ENCODE measurements at places on chromosomes 3 and 15. TPM values are rescaled to one million over a fixed set of nuclear protein-coding genes. Genes with fewer than 3 reads are reported as not detected.

SPTSSB gene
- 0.11 TPM for total RNA-seq

PYGO1 gene
- 20.5 TPM for total RNA-seq

CKMT1B gene
- not detected for total RNA-seq

SH2D7 gene
- not detected for total RNA-seq

NUP210 gene
- 0.26 TPM for total RNA-seq

ABI3BP gene
- 728 TPM for total RNA-seq

Data from articular chondrocyte of knee joint (primary cell).